ENCODE measurements at places on chromosomes 12 and 14.
A peak's percentile ranks its signal among the peaks of the same experiment; 100 is the strongest.

DNA sequence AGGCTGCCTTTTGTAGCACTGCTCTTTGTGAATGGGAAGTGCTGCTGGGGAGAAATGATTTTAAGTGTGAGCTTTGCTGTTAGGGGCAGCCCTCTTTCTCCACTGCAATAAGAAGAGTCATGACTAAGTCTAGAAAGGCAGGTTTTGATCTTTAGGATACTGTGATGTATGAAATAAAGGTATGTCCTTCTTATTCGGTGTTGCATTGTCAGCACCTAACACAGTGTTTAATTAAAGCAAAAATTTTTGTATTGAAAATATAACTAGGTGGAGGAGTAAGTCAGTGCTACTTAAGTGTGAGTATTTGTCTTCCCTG lies 81.5 kb downstream of the ETV6 start:
- no peak for DNase-seq

DNA sequence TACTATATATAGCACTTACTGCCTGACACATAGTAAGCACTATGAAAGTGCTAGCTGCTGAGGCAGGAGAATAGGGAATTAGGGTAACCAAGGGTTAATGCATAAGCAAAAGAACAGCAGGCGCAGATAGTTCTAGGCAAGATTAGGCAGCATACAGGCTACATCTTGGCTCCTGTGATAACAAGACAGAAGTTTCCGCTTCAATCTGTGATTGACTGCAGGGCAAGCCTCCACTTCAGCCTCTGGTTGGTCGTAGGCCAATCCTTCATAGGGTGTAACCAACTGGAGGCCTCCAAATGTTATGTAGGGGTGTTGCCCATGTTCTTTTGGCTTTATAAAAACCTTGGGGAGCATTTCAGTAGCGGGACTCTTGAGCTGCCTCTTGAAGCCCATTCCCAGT lies 46.9 kb downstream of the KLHL28 start:
- DNase-seq: no peak

DNA sequence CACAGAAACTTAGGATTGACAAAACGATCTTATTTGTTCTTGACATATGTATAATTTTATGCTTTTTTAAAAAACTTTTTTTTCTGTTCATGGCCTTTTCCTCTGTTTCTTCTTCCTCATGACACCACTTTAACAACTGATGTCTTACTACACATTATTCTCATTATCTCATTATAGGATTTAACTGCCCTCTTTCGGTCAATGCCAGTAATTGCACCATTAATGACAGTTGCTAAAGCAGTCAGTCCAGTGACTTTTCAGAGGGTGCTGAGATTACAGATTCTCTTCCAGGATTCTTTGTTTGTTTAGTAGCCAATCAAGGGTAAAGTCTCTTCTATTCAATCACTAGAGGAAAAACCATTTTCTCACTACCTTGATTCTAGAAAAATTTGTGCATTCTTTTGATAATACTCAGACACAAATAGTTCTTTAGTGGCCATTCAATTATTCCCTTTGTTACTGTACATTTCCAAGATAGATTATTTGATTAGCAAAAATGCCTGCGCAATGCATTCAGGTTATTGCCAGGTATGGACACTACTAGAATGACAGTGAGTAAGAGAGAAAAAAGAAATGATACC lies 50.1 kb downstream of the KLRG1 start:
- no peak for DNase-seq

DNA sequence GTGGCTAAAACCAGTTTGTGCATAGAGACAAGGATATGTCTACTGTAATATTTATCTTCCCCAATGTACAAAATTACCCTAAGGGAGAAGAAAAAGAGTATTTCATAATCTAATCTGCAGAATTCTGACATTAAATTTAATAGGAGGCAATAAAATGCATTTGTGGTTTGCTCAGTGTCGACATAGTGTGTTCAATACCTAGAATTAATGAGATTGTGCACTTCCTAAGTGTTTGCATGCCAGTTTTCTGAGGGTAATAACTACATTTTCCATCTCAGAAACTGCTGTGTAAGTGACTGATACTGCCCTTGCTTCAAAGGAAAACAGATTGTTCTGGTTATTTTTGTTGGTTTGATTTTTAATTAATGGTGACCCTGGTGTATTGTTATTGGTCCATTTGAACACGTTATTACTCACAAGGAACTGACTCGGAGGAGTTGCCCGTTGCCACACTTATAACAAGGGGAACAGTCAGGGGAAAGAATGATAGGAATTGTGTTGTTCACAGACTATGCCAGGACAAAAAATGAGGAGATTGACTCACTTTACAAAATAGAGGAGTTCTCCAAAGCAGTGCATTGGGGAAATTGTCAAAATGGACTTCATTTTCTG lies 960.3 kb upstream of the TMEM132C start:
- DNase-seq: no peak

- DNase-seq: no peak
Measured at GRCh38 chr14:55136241-55136640, 7.2 kb downstream of the LGALS3 start.

GRCh38 chr12:114685320-114685781 lies 1.4 kb upstream of the TBX3 start:
- no peak for DNase-seq

- DNase-seq: no peak
Measured at GRCh38 chr12:76622351-76622750, 62.8 kb upstream of the OSBPL8 start.

DNA sequence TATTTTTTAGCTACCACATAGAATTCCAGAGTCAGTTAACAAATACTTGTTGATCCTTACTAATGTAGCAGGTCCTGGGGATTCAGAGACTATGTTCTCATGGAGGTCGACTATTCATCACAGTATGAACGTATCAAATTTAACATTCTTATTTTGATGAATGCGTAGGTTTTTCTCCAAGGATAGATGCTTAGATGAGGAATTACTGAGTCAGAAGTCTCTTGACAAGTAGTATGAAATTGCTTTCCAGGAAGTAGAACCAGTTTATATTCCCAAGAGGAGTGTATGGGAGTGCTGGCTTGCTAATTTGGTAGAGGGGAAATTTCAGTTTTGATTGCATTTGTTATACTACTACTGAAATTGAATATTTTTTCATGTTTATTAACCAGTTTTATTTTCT lies 42.8 kb upstream of the CRADD start:
- no peak for DNase-seq

- DNase-seq: no peak
Measured at GRCh38 chr12:24884911-24885310, 64.0 kb downstream of the BCAT1 start.

DNA sequence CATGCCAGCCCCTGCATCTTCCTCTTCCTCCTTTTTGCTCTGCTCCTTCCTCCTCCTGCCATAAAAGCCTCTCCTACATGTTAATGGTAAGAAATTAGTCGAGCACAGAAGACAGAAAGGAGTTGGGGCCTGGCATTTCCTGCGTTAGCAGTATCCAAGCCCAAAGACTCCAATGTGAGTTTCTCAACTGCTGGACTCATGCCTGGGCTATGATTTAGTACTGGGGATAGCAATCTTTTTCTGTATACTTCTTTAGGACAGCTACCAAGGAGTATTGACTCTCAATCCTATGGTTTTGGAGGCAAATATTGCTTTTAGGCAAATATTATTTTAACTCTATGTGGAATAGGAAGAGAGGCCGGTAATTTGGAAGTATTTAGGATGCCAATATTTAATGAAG lies 18.0 kb upstream of the SLC38A4 start:
- DNase-seq: no peak

GRCh38 chr14:55450539-55450938 lies 10.1 kb upstream of the TBPL2 start:
- no peak for DNase-seq

DNA sequence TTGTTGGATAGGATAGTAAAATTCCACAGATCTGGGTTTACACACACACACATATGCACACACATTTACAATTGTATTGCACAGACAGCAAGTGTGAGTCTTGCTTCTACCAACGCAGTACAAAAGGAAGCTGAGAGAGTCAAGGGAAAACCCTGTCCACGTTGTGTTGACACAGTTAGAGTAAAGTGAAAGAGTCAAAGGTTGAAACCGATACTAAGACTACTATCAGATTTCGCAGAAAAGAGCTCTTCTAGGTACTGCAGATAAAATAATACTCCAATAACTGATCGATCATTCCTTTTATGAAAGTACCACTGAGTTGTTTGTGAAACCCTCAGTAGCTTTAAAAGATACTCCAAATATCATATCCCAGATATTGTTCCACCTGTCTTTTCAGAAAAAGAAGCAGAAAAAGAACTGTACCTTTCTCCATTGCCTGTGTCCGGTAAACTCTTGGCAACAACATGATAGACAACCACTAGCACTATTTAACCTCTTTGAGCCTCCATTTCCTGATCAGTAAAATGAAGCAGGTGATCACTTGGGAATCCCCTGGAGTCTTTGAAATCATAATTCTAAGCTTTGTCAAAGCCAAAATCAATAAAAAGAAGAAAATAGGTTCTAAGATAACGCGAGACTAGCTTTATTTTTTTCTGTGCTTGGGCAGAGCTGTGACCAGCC lies 224.6 kb upstream of the FOXN3 start:
- DNase-seq: no peak

DNA sequence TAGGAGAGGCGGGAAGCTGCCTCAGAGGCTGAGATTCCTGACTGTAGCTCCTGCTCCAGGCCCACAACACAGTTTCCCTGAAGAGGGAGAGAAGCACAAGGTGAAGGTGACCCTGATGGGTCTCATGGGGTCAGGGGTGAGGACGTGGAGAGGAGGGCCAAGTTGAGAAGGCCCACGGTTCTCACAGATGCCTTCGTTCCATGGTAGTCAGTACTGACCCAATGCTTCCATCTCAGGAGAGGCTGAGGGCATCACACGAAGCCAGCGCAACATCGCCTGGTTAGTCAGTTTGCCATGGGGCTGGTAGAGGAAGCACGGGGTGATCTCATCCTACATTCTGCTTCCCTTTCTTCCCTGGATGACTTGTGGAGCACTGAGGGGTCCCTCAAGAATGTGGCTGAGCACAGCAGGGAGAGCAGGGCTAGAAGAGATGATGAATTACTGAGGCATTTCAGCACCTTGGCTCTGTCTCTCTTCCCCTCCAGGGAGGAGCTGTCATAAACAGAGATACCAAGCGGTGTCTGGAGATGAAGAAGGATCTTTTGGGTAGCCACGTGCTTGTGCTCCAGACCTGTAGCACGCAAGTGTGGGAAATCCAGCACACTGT lies 51.9 kb downstream of the GALNT8 start:
- no peak for DNase-seq

DNA sequence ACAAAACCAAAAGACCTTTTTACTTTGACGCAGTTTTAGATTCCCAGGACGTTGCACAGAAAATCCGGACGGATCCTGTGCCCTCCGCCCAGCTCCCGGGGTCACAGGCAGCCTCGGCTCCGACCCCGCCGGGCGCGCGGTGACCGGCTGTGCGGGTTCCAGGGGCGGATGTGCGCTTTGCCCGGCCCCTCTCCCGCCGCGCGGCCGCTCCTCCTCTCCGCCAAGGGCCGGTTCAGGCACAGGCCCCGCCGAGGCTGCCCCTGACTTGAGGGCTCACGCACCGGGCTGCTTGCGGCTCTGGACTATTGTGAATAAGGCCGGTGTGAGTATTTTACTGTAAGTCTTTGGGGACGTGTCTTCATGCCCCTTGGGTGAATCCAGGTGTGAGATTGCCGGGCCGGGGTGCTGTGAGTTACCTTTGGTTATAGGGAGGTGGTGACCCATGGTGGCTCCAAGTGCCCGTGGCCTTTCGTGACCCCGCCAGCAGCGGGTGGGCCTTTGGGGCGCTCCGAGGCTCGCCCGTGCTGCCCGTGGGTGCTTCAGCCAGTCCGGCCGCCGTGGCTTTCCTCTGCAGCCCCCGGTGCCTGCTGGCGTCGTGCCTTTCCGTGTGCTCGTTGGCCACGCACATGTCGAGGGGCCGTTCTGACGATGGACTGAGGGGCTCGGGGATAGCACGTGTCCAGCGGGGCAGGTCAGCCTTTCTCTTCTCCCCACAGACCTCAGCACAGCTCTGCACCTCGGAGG lies 45.9 kb downstream of the NOC4L start:
- DNase-seq: peak; percentile 15

- DNase-seq: no peak
Measured at GRCh38 chr12:87813476-87814234, 215.5 kb downstream of the C12orf50 start.

DNA sequence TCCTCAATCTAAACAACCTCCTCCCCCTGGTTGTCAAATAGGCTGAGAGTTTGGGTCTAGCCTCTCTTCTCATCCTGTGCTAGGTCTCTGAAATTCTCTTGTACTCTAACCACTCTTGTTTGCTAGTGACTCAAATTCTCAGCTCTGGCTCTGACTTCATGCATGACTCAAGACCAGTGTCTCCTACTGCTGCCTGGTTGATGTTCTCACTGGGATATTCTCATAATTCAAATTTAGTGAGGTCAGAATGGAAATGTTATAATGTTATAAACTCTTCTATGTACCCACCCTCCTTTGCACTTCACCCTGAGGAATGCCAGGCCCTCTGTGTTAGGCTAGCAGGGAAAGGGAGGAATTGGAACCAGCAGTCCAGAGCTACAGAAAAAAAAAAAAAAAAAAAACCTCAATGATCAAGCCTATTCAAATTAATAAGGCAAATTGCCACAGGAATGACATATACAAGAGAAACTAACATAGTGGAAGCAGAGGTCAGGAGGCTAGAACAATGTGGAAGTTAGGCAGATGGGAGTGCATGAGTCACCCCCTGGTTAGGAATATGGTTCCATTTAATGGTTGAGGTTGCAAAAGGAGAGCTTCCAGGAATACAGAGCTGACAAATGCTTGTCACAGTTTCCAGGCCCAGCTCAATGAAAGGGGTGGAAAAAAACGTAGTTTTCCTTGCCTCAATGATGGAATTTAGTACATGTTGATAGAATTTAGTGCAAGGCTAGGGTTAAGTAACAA lies 459.5 kb downstream of the RMST start:
- DNase-seq: no peak

GRCh38 chr14:22185191-22185590 lies 403.8 kb downstream of the DAD1 start:
- no peak for DNase-seq

GRCh38 chr12:94674835-94675234 lies 24.5 kb upstream of the TMCC3 start:
- DNase-seq: no peak

DNA sequence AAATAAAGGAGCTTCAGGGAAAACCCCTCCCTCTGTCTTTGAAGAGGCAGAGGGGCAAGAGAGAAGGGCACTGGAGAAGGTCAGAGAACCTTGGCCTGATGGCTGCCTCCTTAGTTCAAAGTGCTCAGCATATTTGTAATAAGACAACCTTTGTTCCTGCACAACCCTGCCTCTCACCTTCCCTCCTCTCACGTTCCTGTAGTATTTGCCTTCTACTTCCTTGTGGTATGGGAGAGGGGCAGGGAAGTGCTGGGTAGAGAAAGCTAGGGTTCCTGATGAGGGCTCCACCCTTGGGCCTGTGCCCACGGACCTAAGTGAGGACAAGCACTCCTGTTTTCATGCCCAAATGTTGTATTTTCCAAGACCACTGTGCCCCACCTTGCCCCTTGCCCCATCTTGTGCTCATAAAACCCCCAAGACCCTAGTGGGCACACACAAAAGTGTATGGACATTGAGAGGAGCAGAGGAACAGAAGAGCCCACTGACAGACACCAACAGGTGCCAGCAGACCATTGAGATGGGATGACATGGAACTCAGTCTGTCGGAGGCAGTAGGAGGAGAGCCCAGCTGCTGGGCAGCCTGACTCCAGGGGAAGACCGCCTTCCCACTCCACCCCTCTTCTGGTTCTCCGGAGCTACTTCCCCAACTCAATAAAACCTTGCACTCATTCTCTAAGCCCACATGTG lies 261.5 kb upstream of the CCDC196 start:
- DNase-seq: no peak
